ENCODE measurements at places on chromosomes 6 and 20.

DNA sequence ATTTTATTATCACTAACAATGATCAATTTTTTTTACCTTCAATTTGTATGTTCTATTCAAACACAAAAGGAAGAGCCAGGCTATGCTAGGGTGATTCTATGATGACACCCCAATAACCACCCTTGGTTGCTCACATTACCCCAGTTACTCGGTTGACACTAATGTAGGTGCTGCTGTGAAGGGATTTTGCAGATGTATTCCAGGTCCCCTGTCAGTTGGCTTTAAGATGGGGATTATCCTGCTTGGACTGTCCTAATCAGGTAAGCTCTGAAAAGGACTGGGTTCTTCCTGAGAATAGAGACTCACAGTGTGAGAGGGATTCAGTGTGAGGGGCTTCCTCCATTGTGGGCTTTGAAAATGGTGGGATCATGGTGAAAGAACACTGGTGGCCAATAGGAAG, 11.9 kb downstream of the HLA-A start:
- DNase-seq = no peak

- DNase-seq = peak; percentile 58
Observed at GRCh38 chr6:28586962-28587745, 61.5 kb downstream of the GPX5 start.

DNA sequence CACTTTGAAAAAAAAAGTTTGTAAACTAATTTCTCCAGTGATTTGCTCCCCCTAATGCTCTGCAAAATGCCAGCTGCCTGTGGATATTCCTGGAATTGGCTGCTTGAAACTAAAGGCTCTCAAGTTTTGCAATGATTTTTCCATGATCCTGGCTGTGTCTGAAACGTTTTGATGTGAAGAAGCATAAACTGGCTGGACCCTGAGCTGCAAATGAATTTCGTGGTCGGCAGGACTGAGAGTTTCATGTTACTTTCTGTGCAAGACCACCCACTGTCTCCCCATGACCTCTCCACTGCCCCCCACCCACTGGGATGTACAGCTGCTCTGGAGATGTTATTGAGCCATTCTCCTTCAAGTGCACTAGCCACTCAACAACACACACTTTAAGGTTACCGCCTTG, 171.3 kb upstream of the SSTR4 start:
- DNase-seq = no peak

- no peak for DNase-seq
Observed at GRCh38 chr6:119481976-119482375, 132.4 kb upstream of the MAN1A1 start.

All from PC-9 (cell line).